CD4-positive, CD25-positive, alpha-beta regulatory T cell (primary cell): ENCODE measurements at places on chromosomes 4 and X.

DNA sequence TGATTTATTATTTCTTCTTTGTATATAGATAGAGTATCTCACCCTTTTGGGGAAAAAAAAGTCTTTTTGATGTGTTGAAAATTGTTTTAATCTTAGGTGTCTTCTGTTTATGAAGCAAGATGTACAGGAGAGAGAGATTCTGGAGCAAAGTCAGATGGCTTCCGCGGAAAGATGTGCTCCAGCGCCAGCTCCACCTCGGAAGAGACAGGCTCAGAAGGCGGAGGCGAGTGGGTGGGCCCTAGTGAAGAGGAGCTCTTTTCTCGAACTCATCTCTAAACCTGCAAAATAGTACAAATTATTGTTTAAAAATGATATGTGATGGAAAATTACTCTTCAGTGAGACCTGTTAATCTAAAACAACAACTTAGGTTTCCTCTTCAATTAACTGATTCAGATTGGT lies 28.9 kb upstream of the TBC1D14 start:
- DNase-seq = no peak

DNA sequence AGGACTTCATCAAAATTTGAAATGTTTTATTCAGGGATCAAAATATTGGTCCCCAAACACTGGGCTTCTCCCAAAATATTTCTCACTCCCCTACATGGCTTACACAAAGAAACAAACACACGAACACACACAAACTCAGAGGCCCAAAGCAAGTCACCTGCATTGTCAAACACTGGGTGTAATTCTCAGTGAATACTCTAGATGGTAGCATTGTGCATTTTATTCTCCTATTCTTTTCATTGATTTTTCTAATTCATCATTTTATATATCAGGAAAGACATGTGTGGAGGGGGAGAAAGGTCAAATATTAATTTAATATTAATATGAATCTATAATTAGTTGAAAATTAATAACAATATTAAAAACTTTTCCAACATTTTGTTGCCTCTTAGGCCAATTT lies 72.3 kb upstream of the TNMD start:
- DNase-seq = no peak

GRCh38 chr4:129490516-129490915 lies 394.6 kb downstream of the C4orf33 start:
- DNase-seq = no peak

DNA sequence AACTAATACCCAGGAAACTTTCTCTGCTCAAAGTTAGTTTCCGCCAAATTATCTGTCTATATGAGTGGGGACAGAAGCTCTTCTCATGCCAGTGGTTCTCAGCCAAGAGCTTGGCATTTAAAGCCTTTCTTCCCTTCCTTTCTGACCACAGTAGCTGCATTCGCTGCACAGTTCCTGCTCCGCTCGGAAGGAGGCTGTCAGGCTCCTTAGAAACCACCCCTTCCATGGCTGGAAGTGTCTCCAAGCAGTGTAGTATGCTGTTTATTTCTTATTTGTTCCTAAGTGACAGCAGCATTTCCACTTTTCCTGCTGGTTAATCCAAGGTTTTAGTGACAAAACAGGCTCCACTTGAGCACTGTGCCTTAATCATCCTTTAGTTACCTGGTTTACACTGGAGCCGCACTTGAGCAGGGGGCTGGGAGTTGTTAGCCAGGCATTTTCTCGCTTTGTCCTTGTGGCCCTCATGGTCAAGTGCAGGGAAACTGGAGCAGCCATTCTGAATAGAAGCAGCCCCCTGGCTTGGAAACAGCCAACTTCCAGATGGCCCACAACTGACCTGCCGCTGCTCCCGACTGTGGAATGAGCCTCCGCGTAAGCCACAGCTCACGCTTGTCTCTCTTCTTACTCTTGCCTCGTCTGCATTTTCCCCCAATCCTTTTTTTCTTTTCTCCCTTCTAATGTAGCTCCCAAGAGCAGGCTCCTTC lies 739.4 kb upstream of the TENM3 start:
- no peak for DNase-seq

- DNase-seq = no peak
Measured at GRCh38 chrX:134737061-134737460, 78.8 kb upstream of the PLAC1 start.

GRCh38 chr4:148415500-148415899 lies 26.7 kb downstream of the NR3C2 start:
- DNase-seq = no peak

- DNase-seq = no peak
Measured at GRCh38 chrX:132033166-132033565, 10.1 kb downstream of the STK26 start.

DNA sequence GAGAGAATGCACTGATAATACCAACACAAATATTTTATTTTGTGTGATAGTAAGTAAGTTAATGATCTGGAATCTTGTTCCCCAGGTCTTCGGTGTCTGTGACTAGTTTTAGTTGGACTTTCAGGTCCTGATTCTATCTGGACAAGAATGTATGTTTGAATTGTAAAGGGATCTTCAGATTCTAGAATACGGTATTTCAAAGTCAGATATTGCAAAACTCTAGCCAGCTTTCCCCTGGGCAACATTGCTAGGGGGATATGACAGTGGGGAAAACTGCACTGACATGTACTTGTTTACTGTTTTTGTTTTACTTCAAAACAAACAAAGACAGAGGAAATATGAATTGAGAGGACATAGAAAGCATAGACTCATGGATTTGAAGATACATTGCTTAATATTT lies 489.0 kb downstream of the FAM133A start:
- no peak for DNase-seq

DNA sequence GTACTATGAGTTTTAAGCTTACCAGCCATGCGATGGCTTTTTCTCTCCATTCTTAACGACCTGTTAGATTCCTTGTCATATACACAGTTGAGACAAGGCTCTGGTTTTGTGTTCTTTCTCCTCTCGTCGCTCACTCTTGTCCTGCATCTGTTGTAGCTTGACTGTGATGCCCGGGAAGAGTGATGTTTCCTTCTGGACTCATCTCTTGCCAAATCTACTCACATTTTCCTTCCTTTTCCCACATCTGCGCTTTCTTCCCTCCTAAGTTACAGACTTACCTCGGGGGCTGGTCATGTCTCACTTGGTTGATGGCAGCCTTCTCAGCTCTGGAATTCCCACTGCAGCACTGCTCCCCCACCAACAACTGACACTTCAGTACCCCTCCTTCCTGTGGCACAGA lies 4.8 kb upstream of the MAP7D3 start:
- DNase-seq = no peak

DNA sequence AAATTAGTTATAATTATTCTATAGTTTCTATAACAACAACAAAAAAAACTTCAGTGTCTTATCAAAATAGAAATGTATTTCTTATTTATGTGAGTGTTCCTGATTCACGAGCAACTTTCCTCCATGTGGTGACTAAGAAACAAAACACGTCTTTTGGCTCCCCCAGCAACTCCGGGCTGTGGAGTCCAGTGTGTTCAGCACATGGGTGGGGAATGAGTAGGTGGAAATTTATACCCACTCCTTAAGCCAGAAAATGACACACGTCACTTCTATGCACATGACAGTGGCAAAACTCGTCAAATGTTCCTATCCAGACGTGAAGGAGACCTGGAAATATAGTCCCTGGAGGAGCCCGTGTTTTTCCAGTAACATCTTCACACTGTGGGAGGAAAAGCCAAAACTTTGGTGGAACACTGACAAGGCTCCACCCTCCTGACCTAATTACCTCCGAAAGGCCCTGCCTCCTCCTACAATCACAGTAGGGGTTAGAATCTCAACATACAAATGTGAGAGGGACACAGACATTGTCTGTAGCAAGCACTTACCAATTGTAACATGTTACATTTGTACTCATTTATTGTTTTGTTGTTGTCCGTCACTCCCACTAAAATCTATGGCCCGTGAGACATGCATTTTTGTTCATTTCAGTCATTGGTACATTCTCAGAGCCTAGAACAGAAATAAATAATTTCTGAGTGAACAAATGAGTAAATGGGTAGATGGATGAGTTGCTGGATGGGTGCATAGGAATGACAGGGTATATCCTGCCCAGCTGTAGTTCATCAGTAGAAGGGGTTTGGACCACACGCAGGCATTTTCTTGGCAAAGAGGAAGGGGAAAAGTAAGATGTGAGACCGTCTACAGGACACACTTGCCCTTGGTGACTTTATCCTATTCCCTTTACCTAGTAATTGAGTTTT lies 605.8 kb upstream of the TENM3 start:
- no peak for DNase-seq

DNA sequence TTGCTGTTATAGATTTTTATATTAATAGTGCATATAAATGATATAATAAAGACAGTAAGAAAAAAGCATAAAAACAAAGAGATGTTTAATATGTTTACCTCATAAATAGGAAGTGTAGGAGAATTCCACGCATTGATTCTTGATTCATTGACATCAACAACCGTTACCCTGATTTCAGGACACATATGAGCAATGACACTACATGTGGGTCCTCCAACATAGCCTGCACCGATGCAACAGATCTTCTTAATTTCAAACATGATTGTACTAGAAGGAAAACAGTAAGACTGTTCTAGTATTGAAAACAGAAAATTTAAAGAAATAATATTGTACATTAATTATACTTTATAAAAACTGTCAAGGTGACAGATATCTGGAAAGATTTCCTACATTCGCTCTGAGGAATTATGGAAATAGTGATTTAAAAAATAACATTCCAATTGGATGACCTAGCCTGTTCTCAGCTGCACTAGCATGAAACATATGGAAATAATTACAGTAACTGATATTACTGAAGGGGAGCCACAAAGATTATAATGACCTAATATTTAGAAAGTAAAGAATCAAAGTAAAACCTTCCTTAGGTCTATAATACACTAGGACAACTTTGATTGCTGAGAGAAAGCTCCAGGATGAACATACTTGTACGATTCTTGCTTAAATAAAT lies 5.9 kb downstream of the UGDH start:
- DNase-seq = no peak

GRCh38 chrX:40867352-40867751 lies 132.0 kb upstream of the MED14 start:
- no peak for DNase-seq

GRCh38 chrX:106927023-106927422 lies 6.8 kb downstream of the CLDN2 start:
- no peak for DNase-seq

- no peak for DNase-seq
Measured at GRCh38 chr4:23959396-23960148, 69.7 kb upstream of the PPARGC1A start.

- no peak for DNase-seq
Measured at GRCh38 chrX:129875669-129876068, 30.3 kb upstream of the UTP14A start.

- no peak for DNase-seq
Measured at GRCh38 chrX:16997313-16997712, 50.9 kb downstream of the REPS2 start.

GRCh38 chrX:15686818-15687685 lies 22.4 kb upstream of the CLTRN start:
- peak; percentile 75 for DNase-seq

DNA sequence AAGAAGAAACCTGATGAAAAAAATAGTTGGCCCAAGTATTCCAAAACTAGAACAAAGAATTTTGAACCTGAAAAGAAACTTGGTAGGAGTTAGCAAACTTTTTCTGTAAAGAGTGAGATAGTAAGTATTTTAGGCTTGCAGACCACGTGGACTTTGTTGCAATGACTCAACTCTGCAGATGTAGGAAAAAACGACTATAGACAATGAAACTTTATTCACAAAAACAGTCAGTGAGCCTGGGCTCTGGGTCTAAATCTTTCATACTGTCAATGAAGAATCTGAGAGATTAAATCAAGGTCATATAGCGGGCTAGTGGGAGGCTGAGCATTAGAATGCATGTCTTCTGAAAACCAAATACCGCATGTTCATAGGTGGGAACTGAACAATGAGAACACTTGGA lies 23.0 kb downstream of the SH3D19 start:
- DNase-seq = no peak

DNA sequence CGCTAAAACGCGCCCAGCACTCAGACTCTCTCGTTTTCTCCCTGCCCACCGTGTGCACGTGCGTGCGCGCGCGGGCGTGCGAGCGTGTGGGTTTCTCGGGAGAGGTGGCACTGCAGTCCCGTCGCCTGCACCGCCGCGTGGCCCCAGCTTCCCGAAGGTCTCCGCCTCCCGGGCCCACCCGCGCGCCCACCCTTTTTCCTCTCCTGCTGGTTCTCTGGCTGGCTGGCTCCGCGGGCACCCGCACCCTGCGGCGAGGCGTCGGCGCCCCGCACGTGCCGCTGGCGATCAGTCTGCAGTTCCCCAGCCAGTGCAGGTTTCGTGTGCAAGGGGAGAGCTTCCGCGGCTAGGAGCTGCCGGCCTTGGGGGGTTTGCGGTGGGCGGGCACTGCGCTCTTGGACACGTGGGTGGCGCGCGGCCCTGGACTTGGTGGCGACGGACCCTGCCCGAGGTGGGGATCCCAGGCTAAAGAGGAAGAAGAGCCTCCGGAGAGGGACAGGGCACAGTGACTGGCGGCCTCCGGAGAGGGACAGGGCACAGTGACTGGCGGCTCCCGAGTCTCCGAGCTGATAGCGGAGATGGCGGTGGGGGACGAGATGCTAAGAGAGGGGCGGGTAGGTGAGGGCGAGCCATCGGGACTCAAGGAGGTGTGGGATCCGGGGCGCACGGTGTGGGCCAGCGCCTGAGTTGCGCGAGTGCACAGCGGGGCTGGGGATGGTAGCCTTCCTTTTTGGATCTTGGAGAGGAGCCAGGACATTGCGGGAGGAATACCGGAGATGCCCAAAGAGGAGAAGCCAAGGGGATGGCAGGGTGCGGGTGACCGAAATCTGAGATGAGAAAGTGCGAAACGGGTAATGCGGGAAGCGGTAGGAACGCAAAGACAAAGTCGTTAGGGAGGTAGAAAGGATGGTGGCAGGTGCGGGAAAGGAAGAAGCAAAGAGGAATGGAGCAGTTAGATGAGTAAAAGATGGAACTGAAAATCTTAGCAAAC lies at the start of gene FAM184B:
FAM184B (minus strand) TSS at position 322 of the 988 bp plus-strand sequence. CDS start 322 bp downstream, outside the sequence.
- DNase-seq = no peak

GRCh38 chr4:120680647-120681228 lies 241.8 kb downstream of the PRDM5 start:
- no peak for DNase-seq

- no peak for DNase-seq
Measured at GRCh38 chr4:84022564-84022963, 476.5 kb downstream of the NKX6-1 start.

GRCh38 chrX:46620505-46620904 lies 46.9 kb downstream of the CHST7 start:
- no peak for DNase-seq

GRCh38 chrX:153245288-153245731 lies 66.2 kb downstream of the MAGEA1 start:
- no peak for DNase-seq

DNA sequence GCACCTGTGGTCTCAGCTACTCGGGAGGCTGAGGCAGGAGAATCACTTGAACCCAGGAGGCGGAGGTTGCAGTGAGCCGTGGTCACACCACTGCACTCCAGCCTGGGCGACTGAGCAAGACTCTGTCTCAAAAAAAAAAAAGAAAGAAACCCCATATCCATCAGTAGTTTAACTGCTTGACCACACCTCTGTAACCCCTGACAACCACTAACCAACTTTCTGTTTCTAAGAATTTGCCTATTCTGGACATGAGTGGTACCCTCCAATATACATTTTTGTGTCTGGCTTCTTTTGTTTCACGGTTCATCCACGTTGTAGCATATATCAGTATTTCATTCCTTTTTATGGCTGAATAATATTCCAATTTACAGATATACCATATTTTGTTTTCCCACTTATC lies 9.1 kb downstream of the PPAT start:
- no peak for DNase-seq

GRCh38 chr4:78356251-78356786 lies 195.3 kb upstream of the ANXA3 start:
- no peak for DNase-seq

- no peak for DNase-seq
Measured at GRCh38 chr4:77911091-77911490, 48.5 kb downstream of the MRPL1 start.
